ENCODE measurements at places on chromosomes 4 and X.

GRCh38 chr4:52035190-52035589 is 2.9 kb downstream of the SGCB start:
- no peak for DNase-seq

GRCh38 chr4:172232966-172233365 is 419.8 kb downstream of the GALNTL6 start:
- DNase-seq: no peak

DNA sequence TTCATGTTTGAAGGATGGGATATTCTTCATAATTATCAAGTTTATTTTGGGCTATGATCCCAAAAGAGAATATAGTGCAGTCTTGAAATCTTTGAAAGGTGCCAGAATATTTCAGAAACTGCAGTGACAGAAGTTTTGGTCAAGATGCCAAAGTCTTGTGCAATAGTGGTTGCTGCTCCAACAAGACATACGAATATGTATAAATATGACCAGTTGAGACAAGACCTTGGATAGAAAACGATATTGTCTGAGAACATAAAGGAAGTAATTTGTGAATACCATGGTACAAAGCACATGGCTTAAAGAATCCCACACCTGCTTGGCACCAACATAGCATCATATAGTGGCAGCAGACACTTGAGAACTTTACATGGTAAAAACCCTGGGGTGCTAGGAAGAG is 48.6 kb upstream of the AMELX start:
- peak; percentile 64 for DNase-seq

DNA sequence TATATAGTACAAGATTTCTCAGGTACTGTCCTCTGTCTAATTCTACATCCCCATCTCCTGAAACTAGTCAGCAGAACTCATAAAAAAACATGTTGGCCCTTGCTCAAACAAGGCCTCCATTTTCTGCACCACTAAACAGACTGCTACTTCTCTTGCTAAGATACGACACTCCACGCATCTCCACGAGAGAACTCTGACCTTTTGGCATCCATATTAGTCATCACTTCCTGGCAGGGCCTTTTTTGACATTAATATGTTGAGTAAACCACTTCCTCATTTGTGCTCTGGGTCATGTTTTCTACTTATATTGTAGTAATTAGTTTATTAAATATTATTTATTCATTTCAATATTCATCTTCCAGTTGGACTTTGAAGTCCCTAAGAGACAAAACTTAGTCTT is 65.6 kb downstream of the DCAF8L1 start:
- DNase-seq: peak; percentile 60

GRCh38 chr4:11483046-11483445 is 54.4 kb upstream of the HS3ST1 start:
- peak; percentile 10 for DNase-seq

DNA sequence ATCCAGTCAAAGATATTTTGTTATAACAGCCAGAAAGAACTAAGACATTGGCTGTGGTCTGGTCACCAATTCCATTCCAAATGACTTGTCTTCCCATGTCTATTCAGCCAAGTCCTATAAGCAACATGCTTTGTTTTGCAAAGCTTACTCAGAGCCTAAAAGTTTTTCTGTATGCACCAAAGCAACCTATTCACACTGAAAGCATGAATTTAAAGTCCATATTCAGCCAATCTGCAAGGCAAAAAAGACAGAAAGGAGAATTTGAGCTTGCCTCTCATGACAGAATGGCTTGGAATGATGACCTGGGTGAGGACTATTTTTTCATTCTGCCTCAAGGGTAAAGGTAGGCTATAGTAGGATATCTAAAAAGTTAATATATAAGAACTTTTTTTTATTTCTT is 323.2 kb upstream of the NOCT start:
- DNase-seq: no peak

- peak; percentile 43 for DNase-seq
Measured at GRCh38 chr4:144903953-144904711, 193.9 kb downstream of the ANAPC10 start.

DNA sequence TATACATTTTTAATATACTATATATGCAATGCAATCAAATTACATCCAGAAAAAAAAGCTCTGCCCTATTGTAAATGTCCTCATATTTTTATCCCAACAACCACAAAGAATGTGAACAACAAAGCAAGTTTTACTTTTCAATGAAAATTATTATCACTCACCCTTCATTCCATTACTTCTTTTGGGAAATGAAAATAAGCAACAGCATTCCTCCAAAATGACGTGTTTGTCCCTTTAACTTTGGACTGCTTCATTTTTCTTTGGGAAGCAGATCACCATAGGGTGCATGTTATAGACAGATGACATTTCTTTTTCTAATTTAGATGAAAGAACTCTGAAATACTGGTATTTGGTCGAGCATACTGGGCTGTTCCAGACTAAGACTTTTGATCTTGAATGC is 667.1 kb upstream of the BOD1L1 start:
- peak; percentile 23 for DNase-seq

GRCh38 chr4:119715490-119716445 is 87.2 kb upstream of the PDE5A start:
- DNase-seq: no peak

DNA sequence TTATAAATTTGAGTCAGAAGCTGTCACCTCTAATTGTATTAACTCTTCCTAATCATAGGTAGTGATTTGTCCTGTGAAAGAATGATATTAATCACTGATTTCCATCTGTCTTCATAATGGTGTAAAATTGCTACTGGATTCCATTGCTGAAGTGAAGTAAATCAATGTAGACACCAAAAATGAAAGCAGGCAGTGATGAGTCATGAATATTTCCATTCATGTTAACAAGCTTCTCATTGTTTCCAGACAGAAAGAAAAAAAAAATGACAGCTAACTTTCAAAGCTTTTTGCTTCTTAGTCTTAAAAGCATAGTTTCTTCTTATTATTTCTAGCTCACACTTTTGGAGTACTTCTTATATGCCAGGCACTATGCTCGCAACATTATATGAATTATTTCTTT is 21.5 kb downstream of the FAM114A1 start:
- peak; percentile 90 for DNase-seq

GRCh38 chrX:65034292-65034667 is 58.0 kb upstream of the ZC4H2 start:
- no peak for DNase-seq

GRCh38 chr4:148007792-148008191 is 275.9 kb downstream of the ARHGAP10 start:
- DNase-seq: peak; percentile 34

DNA sequence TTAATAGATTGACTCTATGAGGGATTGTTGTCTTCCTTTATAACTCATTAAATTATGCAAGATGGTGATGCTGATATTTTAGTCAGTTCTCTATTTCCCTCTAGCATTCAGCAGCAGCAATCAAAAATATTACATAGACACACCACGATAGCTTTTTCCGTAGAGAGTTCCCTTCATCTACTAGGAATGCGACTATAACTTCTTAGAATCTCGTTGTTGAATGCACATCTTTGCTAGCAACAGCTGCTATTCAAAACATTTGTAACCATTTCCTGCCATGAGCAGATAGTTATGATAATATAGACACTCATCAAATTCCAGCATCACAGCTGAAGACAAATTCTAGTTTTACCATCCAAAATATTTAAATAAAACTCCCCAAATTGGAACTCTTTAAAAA is 147.4 kb upstream of the FGF13 start:
- DNase-seq: peak; percentile 46

DNA sequence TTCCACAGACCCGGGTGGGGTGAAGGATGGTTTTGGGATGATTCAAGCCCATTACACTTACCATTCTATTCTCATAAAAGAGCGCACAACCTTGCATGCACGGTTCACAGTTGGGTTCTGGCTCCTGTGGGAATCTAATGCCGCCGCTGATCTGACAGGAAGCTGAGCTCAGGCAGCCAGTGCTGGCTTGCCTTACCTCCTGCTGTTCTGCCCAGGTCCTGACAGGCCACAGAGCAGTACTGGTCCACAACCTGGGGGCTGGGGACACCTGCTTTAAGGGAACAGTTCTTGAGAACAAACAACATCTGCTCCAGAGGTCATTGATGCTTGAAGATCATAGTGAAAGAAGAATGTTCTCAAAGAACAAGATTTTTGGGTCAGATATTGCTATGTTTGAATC is 8.0 kb upstream of the HS3ST1 start:
- DNase-seq: no peak

DNA sequence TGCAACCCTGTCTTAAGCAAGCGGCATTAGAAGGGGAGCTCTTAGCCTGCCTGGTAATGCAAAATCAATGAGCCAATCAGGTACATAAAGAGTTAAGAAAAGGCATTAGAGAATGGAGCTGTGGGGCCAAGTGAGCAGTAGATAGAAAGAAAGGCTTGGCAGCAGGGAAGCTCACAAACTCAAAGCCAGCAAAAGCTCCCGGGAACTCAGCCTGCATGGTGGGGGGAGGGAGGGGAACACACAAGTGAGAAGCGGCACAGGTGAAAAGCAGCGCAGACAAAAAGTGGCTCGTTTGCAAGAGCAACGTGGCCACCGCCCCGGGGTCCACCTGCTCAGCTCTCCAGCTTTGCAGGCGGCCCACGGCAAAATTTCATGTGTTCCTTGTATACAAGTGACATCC is 818.5 kb downstream of the FAM133A start:
- no peak for DNase-seq

GRCh38 chr4:20443015-20443805 is 191.5 kb downstream of the SLIT2 start:
- no peak for DNase-seq

DNA sequence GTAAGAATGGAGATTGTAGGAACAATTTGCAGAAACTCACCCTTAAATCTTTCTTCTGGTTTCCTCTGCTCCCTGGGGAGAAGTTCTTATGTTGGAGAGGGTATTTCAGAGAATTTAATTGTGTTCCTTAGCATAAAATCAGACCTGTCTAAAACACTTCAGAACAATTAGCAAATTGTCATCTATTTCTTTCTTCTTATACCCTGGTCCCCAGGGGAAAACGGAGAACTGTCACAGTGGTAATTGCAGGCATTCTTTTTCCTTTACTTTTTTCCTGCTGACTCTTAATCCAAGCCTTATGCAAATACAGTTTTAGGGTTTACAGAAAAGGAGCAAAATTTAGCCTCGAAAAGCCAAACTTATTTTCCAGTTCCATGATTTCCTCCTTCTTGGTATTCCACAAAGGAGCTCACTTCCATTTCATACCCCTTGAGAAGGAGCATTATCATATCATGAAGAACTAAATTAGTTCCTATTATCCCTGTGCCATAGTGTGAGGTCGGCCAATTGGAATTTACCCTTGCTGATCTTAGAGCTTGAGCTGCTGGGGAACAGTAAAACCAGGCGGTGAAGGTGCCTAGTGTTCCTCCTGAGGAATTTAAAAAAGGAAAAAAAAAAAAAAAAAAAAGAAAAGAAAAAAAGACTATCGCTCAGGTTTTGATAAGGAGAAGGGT is 173.8 kb downstream of the IL15 start:
- DNase-seq: no peak

GRCh38 chr4:186628058-186628711 is 72.8 kb upstream of the MTNR1A start:
- DNase-seq: no peak

DNA sequence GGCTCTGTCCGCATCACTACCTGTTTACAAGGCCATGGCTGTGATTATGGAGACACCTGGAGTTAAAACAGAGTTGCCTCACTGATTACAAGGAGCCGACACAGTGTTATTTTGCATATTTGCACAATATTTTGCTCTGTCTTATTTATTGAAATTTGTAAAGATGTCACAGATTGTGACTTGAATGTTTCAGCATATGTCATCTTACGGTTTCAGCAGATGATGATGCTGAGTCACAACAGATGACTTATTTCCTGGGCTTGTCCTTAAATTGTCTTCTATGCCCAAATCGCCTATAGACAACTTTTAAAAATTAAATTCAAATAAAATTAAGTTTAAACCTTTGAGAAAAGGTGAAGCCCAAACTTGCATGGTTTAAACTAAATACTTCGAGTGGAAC is 87.1 kb upstream of the INPP4B start:
- DNase-seq: no peak

DNA sequence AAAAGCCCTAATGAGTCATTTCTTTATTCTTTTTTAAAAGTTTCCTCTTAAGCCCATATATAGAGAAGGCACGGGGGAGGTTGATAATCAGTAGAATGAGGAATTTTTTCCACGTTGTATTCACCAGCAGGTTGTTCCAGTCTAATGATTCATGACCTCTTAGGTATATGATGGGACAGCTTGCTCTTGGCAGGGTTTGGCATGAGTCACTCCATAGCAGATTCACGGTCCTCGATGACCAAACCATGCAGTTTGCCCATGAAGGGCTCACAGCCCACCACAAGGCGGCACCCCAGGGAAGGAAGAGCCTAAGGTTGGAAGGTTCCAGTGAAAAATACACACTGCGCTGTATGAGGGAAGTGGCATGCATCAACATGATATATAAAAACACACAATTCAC is 623.8 kb upstream of the DIPK2B start:
- peak; percentile 95 for DNase-seq

- DNase-seq: peak; percentile 72
Measured at GRCh38 chr4:180828455-180829018, 1414.7 kb upstream of the TENM3 start.

GRCh38 chr4:71171592-71171991 is 167.2 kb upstream of the SLC4A4 start:
- DNase-seq: no peak

DNA sequence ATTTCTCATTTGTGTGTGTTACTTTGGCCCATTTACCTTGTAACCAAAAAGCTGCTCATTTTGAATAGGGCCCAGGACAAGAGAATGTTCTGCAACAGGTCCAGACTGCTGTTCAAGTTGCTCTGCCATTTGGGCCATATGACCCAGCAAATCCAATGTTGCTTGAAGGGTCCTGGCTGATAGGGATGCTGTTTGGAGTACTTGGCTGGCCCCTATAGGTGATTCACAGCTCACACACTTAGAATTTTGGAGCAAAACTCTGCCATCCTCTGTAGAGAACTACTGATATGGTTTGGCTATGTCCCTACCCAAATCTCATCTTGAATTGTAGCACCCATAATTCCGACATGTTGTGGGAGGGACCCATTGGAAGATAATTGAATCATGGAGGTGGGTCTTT is 131.5 kb downstream of the AASDH start:
- DNase-seq: no peak

DNA sequence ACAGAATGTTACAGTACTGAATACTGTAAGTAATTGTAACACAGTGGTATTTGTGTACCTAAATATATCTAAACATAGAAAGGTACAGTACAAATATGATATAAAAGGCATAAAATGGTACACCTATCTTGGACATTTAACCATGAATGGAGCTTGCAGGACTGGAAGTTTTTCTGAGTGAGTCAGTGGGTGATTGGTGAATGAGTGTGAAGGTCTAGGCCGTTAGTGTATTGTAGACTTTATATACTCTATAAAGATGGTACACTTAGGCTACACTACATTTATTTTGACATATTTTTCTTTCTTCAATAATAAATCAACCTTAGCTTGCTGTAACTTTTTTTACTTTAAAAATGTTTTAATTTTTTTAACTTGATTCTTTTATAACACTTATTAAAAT is 422.5 kb upstream of the FSTL5 start:
- DNase-seq: no peak

DNA sequence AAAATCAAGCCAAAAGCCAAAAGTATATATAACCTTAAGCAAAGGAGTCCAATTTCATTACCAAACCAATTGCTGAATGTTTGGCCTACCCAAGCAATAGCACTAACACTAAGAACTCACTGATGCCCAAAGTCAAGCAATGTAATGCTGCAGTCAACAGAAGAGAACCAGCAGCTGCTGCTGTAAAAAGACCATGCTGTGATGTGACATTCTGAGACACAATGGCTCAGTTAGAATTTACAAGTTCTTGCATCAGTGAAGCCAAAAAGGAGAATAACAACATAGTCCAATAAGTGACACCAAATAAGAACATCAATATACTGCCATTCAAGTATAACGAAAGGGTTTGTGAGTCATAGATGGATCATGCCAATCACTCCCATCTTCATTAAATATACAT is 514.0 kb upstream of the DIAPH2 start:
- DNase-seq: no peak

GRCh38 chrX:109281483-109282275 is 200.2 kb downstream of the GUCY2F start:
- DNase-seq: peak; percentile 0
